Cardiac fibroblast (primary cell): ENCODE measurements at places on chromosomes 3 and 15.

- DNase-seq = no peak
These were observed 62.0 kb upstream of the LEKR1 start for GRCh38 chr3:156763931-156764720.

GRCh38 chr3:135915206-135915605 is 50.3 kb upstream of the PPP2R3A start:
- DNase-seq = peak; percentile 23

GRCh38 chr15:64950888-64951287 is 38.8 kb downstream of the SPG21 start:
- no peak for DNase-seq

GRCh38 chr15:60682615-60683014 is 203.7 kb upstream of the ICE2 start:
- peak; percentile 12 for DNase-seq

DNA sequence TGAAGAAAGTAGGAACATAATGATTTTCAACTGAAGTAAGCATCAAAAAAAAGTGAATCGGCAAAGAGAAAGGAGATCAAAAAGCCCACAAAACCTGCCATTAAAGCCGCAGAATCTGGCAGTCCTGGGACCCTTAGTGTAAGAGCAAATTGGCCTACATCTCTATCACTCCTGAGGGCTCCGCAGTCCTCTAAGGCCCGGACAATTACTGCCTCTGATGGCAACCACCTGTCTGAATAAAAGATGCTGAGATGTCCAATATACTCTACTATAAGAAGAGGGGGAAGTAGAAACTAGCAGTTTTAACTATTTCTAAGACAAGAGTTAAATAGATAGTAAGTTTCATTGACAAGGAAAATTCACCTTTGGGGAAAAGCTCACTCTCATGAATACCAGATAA is 20.3 kb downstream of the WDR72 start:
- DNase-seq = no peak

GRCh38 chr15:73748730-73749129 is 4.4 kb downstream of the INSYN1 start:
- no peak for DNase-seq

- DNase-seq = no peak
These were observed 148.9 kb downstream of the ROBO1 start for GRCh38 chr3:79618883-79619282.

DNA sequence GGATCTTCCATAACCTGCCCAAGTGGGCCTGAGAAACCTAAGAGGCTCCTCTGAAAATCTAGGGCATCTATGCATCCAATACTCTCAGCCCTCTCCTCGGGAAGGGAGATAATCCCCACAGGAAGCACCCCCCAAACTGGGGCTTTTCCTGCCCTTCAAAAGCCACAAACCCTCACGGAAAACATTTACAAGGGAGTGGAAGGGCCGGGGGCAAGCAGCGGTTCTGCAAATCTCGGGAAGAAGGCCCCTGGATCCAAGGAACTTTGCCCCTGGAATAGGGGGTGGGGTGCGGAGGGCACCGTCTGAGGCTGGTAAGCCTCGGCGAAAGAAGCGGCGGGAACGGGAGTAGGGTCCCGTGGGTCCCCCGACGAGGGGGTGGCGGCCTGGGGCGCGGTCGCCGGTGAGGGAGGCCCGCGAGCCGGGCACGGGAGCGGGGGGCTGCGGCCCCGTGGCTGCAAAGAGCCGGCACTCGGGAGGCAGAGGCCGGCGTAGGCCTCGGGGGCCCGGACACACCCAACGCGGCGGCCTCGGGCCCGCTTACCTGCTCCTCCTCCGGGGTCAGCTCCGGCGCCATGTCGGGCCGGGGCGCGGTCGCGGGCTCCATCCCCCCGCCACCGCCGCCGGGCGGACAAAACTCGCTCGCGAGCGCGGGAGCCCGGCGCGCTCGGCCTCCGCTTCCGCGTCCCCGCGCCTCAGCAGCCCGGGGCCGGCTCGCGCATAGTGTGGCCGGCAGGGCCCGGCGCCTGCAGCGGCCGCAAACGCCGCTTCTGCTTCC is 755 bp downstream of the PTPN9 start:
- no peak for DNase-seq

DNA sequence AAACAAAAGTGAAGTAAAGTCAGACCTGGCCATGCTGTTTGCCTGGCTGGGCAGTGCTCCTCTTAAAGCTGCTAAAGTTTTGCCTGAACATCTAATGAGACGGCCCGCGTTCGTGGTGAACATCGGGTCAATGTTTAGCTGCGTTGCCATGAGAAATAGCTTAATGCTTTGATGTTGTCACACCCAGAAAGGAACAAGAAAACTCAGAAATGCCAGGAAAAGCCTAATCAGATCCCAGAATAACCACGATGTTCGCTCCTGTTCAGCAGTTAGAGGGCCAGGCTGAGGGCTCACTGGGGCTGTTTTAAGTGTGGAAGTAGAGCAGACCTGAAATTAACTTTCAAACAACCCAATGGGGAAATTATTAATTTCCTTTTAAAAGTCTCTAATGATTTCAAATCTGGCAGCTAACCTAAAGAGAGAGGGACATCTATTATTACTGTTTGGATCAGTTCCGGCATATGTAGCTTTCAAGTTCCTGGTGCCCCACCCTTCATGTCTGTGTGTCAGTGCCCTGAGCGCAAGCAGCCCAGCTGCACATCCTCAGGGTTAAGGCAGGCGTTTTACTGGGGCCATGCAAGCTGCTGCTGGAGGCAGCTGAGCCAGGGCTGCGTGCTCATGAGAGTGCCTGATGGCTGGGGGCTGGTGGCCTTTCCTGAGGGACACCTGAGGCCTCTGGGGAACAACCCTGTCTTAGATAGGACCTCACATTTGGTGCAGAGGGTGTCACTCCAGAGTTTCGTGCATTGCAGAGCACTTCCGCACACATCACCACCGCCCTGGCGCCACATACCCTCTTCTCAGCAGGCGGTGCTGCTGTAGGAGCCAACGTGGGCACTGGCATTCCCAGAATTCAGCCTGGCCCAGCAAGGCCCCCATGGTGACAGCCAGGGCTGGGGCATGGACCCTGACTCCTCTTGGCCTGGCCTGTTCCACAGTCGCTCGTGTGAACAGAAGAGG is 76.6 kb downstream of the LRRK1 start:
- DNase-seq = no peak

GRCh38 chr3:16788440-16789056 is 96.2 kb upstream of the PLCL2 start:
- no peak for DNase-seq

GRCh38 chr3:101868534-101869464 is 19.5 kb downstream of the NFKBIZ start:
- peak; percentile 59 for DNase-seq

DNA sequence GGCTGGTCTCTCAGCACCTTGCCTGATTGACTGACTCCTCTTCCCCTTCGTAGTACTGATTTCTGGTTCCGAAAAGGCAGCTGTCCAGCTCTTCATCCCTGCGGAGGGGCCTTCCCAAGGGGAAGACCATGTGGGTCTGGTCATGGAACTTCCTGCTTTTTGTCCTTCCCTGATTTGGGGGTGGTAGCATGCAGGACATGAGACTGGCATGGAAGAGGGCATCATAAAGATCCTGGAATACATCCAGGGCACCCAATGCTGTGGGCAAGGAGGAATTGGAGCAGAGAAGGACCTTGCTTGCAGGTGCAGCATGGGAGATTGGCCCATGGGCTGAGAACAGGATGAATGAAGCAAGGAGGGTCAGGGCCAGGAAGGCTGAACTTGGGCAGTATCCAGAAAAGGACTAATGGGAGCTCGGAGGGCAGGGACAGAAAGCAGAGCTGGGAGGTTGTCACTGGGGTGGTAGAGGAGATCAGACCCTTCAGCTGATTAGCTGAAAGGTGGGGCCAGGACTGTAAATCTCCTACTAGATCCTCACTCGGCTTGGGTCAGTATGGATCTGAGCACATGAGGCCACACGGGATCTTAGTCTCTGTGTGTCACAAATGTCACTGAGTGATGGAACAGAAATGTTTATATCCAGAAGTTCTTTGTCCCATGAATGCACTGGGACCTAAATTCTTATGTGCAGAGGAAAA is 59.5 kb downstream of the AMOTL2 start:
- peak; percentile 30 for DNase-seq

- DNase-seq = no peak
These were observed 34.7 kb downstream of the ZNF710 start for GRCh38 chr15:90035840-90036230.

DNA sequence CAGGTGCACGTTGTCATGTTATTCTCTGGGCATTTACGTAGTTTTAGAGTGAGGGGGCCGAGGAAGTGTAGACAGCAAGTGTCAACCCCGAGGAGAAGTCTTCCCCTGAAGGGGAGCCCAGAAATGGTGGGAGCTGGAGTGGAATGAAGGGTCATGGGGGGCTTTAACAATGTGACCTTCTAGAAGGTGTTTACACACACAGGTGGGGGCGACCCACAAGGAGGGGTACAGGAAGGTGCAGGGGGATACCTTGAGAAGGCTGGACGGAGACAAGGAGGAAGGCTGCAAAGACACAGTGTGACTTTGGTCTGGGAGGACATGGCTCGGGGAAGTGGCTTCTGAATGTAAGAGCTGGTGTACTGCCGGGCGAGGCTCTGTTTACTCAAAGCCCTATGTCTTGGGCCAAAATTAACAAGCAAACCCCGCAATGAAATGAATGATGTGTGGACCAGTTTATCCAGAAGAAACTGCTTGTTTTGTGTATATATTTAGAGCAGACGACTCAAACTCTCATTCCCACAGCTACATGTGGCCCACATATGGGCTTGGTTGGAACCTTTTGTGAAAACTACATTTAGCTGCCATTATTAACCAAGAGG is 18.7 kb downstream of the TRPM1 start:
- no peak for DNase-seq

DNA sequence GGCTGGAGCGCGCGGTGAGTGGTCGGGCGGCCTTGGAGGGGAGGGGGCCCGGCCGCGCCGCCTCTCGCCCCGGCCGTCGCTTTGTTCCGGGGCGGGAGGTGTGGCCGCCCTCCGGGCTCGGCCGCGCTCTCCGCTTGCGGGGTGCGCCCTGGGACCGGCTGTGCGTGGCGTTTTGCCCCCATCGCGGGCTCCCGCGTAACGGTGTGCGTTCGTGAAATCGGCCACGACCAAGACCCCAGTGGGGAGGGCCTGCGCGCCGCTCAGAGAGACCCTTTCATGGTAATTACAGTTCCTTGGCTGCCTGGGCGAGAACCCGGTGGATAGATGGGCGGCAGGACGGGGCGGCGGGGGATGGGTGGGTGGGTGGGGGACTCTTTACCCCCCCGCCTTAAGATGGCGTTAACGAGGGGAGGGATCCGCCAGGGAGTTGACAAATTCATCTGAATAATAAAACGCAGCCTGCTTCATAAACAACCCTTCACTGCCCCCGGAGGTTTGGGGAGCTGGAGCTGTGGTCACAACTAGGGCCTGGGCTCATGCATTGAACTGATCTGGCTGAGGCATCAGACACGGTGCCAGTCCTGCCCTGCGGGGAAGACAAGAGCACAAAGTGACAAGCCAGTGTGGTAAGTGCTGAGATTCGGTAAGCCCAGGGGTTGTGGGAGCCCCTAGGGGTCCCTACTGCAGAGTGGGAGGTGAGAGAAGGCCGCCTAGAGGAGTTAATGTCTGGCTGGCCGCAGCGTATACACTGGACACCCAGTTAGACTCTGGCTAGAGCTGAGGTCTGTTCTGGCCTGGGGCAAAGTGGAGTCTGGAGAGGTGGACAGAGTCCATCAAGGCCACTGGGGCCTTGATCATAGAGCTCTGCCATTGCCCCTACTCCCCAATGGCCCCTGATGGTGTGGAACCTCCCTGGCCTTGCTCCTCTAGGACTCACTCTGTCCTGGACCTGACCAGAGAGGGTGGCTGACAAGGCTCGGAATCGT is 668 bp downstream of the MRAS start:
- DNase-seq = peak; percentile 24

DNA sequence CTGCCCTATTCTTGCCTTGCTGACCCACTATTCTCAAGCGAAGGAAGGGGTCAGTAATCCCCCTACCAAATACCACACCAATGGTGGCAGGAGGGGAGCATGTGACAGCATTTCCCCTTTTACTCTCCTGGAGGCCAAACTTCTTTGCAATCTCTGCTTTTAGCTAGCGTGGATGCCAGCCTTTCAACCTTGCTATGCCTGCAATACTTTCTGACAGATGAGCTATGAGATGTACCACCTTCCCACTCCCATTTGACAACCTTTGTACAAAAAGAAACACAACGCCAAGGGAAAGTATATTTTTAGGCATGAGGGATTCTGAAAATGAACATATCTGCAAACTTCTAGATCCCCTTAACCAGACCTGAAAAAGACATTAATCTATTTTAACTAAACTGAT is 302.1 kb downstream of the FHIT start:
- no peak for DNase-seq

- DNase-seq = peak; percentile 88
These were observed 38.4 kb downstream of the PCOLCE2 start for GRCh38 chr3:142850395-142851023.

DNA sequence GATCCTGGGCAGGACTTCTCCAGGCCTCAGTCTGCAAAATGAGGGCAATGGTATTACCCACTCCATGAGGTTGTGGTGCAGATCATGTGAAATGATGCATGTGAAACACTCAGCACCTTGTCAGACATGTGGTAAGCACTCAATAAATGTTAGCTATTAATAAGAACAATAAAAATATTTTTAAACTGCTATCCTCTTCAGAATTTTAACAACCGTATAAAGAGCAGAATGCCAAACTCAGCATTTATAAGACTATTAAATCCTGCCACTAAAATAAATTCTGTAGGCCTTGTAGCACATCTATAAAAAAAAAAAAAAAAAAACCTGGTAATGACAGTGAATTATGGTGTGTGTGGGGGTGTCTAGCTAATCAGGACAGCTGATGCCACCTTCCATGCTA is 213.9 kb upstream of the UMPS start:
- no peak for DNase-seq

- no peak for DNase-seq
These were observed 32.9 kb downstream of the IL16 start for GRCh38 chr15:81229586-81229985.

GRCh38 chr3:170802164-170803151 is 67.5 kb downstream of the RPL22L1 start:
- peak; percentile 94 for DNase-seq

GRCh38 chr15:24940236-24940635 is 14.6 kb upstream of the SNRPN start:
- no peak for DNase-seq

DNA sequence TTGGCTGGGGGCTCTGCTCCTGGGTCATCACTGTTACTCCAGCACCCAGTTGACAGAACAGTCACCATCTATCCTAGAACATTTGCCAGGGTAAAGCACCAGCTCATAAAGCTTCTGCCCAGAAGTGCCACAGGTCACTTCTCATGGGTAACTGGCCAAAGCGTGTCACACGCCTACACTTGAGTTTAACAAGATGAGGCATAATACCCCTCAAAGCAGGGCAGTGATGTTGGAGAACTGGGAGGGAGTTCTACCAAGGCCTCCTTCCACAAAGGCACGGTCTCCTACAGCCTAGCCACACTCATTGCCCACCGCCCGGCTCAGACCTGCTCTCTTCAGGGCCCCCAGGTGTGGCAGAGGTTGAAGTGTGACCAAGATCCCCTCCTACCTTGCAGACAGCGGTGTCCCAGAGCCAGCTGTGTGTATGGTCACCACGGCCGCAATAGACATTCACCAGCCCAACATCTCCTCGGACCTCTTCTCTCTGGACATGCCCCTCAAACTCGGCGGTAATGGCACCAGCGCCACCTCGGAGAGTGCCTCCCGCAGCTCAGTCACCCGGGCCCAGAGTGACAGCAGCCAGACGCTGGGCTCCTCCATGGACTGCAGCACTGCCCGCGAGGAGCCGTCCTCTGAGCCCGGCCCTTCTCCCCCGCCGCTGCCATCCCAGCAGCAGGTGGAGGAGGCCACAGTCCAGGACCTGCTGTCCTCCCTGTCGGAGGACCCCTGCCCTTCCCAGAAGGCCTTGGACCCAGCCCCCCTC is 107.7 kb downstream of the ETFA start:
- no peak for DNase-seq
